ENCODE measurements at places on chromosomes 11 and 22. TPM values are rescaled to one million over a fixed set of nuclear protein-coding genes. Genes with fewer than 3 reads are reported as not detected.
A peak's percentile ranks its signal among the peaks of the same experiment; 100 is the strongest.

TMEM9B gene
- total RNA-seq = 13.1 TPM

DTX4 gene
- total RNA-seq = 0.11 TPM

DNA sequence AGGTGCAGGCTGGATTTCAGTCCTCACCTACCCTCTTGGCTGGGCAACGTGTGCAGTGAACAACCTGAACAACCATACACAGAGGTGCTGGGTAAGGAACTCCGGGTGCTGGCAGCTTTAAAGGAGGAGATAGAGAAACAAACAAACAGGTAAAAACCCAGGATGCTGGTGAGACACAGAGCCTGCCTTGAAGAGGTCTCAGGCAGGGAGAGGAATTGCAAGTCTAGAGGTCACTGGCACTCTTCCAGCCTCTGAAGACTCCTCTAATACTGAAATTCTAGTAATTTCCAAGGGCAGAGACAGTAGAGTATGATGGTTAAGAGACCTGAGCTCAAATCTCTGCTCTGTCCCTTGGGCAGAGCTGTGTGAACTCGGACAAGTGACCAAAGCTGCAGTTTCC lies 192.5 kb downstream of the CEP164 start:
- H3K27me3 ChIP-seq = no peaks in the 10 kb centered on the region
- H3K4me1 ChIP-seq = no peaks in the 10 kb centered on the region
- no peak overlapping the region for H3K4me3 ChIP-seq
- H3K36me3 ChIP-seq = no peaks in the 10 kb centered on the region
- no peak for DNase-seq

DNA sequence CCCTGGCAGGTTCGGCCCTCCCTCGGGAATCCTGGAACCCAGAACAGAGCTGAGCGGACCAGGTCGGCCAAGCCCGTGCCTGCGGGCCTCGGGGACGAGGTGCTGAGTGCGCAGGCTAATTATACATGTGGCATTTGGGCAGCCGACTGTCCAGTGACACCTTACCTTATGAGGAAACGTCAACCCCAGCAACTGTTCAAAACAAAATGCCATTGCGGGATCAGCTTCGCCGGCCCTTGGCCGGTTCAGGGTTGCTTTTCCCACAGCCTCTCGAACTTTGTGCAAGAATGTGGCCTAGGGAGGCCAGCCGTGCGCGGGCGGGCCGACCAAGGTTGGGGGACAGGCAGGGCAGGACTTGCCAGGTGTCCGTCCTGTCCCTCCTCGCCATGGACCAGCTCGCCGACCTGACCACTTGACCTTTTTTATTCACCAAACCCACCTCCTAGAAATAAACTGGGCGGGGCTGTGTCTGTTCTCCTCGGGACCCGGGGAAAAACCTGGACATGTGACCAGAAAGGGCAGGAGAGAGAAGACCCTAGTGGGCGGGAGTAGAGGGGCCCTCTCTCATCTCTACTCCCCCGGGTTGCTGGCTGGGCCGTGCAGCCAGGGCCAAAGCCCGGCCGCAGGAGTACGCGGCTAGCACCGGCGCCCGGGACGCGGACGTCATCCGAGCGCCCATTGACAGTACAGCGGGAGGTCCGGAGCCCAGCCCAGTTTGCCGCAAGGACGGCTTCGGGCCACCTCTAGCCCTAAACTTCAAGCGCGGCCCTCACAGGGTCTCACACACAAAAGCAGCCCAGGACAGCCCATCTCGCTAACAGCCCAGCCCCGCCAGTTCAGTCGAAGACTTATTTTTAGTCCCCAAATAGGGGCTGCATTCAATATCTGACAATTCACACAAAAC lies 134.3 kb upstream of the C11orf58 start:
- H3K4me3 ChIP-seq = peak overlapping the region; percentile 33
- H3K36me3 ChIP-seq = peaks cover 2% of the 10 kb centered on the region
- no peak for DNase-seq
- H3K27me3 ChIP-seq = peaks cover 52% of the 10 kb centered on the region

Data from activated CD4-positive, alpha-beta T cell treated with anti-CD3 and anti-CD28 coated beads for 36 hours (primary cell).